Testis (tissue), 5 donors: ENCODE measurements at places on chromosomes 11 and 22. TPM values are rescaled to one million over a fixed set of nuclear protein-coding genes. Genes with fewer than 3 reads are reported as not detected.

- no peaks in the 10 kb centered on the region for H3K27me3 ChIP-seq
- H3K27ac ChIP-seq, result no peak overlapping the region
- no peaks in the 10 kb centered on the region for H3K4me1 ChIP-seq
- peak; percentile 69 for DNase-seq
These were observed 7.2 kb upstream of the FLRT1 start for GRCh38 chr11:64028398-64029115.

DNA sequence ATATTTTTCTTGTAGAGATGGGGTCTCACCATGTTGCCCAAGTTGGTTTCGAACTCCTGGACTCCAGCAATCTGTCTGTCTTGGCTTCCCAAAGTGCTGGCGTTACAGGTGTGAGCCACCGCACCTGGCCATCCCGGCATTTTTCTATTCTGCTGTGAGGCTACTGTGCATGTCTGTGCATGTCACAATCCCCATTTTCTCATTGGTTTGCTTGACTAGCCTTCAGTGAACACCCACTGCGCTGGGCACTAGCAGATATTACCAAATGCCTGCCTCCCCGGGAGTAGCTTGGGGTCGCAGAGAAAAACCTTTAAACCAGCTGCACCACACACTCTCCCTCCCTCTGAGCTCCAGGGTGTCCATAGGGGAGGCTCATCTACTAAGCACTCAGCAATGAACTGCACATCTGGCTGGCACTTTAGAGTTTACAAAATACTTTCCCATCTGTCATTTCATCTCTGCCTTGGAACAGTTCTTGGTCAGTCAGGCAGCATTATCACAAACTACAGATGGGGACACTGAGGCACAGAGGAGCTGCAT, 4.9 kb downstream of the CSNK1E start:
- H3K36me3 ChIP-seq, result no peaks in the 10 kb centered on the region
- no peak overlapping the region for H3K4me3 ChIP-seq
- no peaks in the 10 kb centered on the region for H3K27me3 ChIP-seq
- no peak overlapping the region for H3K27ac ChIP-seq
- no peak for DNase-seq

The PRR33 gene
- total RNA-seq, result not detected

- peak; percentile 87 for DNase-seq
- no peak overlapping the region for H3K27ac ChIP-seq
- H3K4me3 ChIP-seq, result no peak overlapping the region
- no peaks in the 10 kb centered on the region for H3K27me3 ChIP-seq
- H3K4me1 ChIP-seq, result no peaks in the 10 kb centered on the region
These were observed 10.6 kb downstream of the SLC6A5 start for GRCh38 chr11:20609727-20610707.

DNA sequence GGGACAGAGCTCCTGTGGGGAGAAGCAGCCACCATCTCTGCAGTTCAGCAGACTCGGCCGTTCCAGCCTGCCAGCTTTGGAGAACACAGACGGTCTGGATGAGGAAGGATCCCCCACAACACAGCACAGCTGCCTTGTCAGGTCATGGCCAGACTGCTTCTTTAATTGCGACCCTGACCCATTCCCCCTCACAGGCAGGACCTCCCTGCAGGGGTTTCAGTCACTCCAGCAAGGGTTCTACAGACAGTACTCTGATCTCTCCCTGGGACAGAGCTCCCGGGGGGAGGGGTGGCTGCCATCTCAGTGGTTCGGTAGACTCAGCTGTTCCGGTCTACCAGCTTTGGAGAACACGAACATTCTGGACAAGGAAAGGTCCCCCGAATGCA, 173.5 kb downstream of the TTC28 start:
- DNase-seq, result no peak
- no peak overlapping the region for H3K27ac ChIP-seq
- H3K4me1 ChIP-seq, result no peaks in the 10 kb centered on the region
- no peaks in the 10 kb centered on the region for H3K36me3 ChIP-seq

GRCh38 chr11:70872955-70873735, 379.2 kb downstream of the SHANK2 start:
- H3K36me3 ChIP-seq, result no peaks in the 10 kb centered on the region
- no peak overlapping the region for H3K27ac ChIP-seq
- H3K4me1 ChIP-seq, result no peaks in the 10 kb centered on the region

DNA sequence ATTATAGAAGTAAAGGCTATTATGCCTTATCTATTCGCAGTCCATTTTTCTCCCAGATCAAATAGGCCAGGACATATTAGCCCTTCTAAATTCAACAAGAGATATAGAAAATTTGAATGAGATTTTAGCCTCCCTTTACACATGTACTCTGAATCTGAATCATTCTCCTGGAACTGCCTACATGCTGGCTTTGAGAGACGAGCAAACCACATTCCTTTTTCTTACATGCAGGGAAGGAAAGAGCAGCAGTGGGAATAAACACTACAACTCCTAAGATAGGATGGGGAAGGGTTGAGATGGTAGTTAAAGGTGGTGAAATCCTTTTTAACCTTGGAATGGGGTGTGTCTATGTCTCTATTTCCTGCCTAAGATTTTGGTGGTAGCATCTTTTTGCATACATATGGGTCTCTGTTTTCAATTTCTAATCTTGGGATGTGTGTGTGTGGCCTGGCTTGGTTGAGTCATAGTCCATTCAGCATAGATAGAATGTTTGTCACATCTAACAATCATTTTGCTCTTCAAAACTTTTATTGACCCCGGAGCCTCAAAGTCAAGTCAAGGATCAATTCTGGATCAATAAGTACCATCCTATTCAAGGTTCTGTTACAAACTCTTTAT, 11.1 kb upstream of the OOSP2 start:
- no peaks in the 10 kb centered on the region for H3K4me1 ChIP-seq
- DNase-seq, result no peak
- H3K36me3 ChIP-seq, result no peaks in the 10 kb centered on the region
- no peak overlapping the region for H3K27ac ChIP-seq

The PATE4 gene
- not detected for total RNA-seq

DNA sequence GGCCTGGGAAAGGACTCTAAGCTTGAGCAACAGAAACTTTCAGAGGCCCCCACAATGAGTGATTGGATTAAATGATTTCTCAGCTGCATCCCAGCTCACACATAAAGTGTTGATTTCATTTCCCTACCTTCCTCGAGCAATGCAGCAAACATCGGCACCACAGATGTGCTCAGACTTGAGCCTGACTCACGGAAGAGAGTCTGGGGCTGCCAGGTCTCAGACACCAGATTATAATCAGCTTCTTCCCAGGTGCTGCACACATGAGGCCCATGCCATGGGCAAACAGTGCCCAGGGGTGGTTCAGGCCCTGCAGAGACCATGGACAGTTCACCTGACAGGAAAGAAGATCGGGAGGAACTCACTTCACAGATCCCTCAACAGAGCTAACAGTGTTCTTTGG, 226.6 kb upstream of the TENM4 start:
- H3K27ac ChIP-seq, result no peak overlapping the region
- H3K4me1 ChIP-seq, result no peaks in the 10 kb centered on the region
- H3K27me3 ChIP-seq, result no peaks in the 10 kb centered on the region
- no peak for DNase-seq
- H3K4me3 ChIP-seq, result no peak overlapping the region

GRCh38 chr22:45587638-45588505, 83.8 kb upstream of the ATXN10 start:
- no peak overlapping the region for H3K27ac ChIP-seq
- no peaks in the 10 kb centered on the region for H3K36me3 ChIP-seq

The EPS8L2 gene
- total RNA-seq, result 29.1 TPM

GRCh38 chr11:6646071-6646470, 9.5 kb downstream of the DCHS1 start:
- no peak overlapping the region for H3K4me3 ChIP-seq
- no peak overlapping the region for H3K27ac ChIP-seq
- H3K36me3 ChIP-seq, result no peaks in the 10 kb centered on the region
- no peaks in the 10 kb centered on the region for H3K4me1 ChIP-seq
- no peak for DNase-seq
- H3K27me3 ChIP-seq, result no peaks in the 10 kb centered on the region

- no peaks in the 10 kb centered on the region for H3K27me3 ChIP-seq
- no peaks in the 10 kb centered on the region for H3K4me1 ChIP-seq
- H3K4me3 ChIP-seq, result no peak overlapping the region
- no peak overlapping the region for H3K27ac ChIP-seq
- DNase-seq, result no peak
- no peaks in the 10 kb centered on the region for H3K36me3 ChIP-seq
These were observed 311.6 kb upstream of the PITPNB start for GRCh38 chr22:28230671-28231070.

GRCh38 chr11:114256176-114256966, 39.8 kb upstream of the NNMT start:
- H3K4me3 ChIP-seq, result no peak overlapping the region
- H3K27ac ChIP-seq, result peak overlapping the region; percentile 75

DNA sequence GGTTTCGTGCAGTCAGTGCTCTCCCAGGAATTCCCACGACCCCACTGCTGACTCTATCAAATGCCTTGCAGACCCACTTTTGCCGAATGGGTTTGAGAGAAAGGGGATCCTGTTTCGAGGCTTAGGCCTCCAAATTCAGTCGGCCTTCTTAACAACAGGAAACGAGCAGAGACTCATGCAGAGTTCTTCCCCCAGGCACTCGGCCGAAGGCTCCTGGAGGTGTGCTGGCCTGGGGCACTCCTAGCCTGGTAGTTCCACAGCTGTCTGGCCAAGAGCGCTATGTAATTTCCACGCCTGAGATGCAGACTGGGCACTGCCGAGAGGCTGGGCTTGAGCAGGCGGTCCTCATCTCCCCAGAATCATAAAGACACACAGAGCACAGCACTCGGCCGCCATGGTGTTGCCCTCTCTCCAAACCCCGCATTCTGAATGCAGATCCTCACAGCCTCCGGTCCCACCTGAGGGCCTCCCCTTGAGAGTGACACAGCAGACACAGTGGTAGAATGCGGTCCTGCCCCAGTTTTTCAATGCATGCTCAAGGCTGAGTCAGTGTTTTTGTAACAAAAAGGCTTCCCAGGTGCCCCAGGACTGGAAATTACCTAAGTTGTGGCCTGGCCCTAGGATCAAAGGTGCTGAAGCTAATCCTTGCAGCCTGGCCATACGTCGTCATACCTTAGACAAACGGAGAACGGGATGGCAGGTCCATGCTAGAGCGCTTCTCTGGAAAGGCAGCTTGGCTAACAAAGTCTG, 30.2 kb upstream of the BID start:
- no peaks in the 10 kb centered on the region for H3K4me1 ChIP-seq
- H3K27me3 ChIP-seq, result no peaks in the 10 kb centered on the region
- no peak overlapping the region for H3K4me3 ChIP-seq
- no peak overlapping the region for H3K27ac ChIP-seq

The CAPN5 gene
- total RNA-seq, result 116 TPM

DNA sequence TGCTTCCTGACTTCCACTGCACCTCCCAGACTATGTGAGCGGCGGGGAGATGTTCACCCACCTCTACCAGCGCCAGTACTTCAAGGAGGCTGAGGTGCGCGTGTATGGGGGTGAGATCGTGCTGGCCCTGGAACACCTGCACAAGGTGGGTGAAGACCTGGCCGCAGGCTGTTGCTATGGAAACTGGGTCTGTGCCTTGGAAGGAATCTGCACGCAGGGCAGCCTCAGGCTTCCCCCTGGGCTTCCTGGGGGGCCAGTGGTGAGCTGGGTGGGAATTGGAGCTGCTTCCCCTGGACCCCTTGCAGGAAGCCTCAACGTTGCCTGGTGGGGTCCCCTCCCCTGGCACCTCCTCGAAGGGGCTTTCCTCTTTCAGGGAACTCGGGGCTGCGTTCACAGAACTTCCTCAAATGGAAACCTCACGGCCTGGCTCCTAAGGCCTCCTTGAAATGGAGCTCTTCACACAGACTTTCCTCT, 1.5 kb downstream of the RPS6KA4 start:
- peaks cover 26% of the 10 kb centered on the region for H3K4me1 ChIP-seq
- H3K27me3 ChIP-seq, result no peaks in the 10 kb centered on the region
- no peak overlapping the region for H3K4me3 ChIP-seq
- no peak overlapping the region for H3K27ac ChIP-seq

DNA sequence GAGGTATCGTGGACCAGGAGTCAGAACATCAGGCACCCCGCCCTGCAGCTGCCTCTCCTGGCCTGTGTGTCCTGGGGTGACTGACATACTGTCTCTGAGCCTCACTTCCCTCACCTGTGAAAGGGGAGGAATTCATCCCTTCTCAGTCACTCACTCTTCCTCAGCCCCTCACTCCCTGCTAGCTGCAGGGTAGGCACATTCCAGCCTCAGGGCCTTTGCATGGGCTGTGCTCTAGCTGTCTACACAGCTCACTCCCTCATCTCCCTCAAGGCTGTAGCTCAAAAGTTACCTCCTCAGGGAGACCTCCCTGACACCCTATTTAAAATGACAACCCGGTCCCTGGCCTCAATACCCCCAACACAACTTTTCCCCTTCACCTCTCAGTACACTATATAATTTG, 2.5 kb downstream of the TP53I11 start:
- H3K4me1 ChIP-seq, result no peaks in the 10 kb centered on the region
- no peak overlapping the region for H3K27ac ChIP-seq
- H3K36me3 ChIP-seq, result no peaks in the 10 kb centered on the region
- DNase-seq, result no peak

DNA sequence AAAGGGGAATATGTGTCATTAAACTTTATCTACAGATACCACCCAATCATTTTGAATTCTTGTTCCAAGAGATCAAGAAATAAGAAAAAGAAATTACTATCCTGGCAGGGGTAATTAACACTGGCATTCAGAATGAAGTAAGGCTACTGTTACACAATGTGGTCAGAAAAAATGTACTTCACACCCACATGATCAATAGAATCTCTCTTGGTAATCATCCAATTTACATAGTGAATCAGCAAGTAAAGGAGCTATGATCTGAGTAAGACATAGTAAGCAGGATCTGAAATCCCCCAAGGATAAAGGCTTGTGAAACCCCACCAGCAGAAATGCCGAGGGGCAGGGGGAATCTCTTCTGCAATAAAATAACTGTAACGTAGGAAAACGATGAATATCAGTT, 466.5 kb downstream of the FAM181B start:
- no peaks in the 10 kb centered on the region for H3K27me3 ChIP-seq
- H3K36me3 ChIP-seq, result no peaks in the 10 kb centered on the region
- no peaks in the 10 kb centered on the region for H3K4me1 ChIP-seq
- no peak overlapping the region for H3K27ac ChIP-seq
- no peak overlapping the region for H3K4me3 ChIP-seq

The POU2AF3 gene
- 9.0 TPM for total RNA-seq

DNA sequence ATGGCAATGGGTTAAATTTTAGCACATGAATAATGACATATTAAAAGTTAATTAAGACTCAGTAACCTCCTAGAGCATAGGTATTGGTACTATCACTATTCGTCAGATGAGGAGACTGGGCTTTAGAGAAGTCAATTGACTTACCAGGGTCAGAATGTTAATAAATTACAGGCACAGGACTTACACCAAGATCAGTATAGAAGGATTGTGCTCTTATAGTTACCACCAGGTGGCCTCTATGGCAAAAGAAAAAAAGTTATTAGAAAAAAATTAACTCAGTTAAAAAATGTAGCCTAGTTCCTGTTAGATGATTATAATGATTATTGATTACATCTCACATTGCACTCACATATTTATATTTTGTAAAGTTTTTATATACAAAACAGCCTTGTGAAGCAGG, 1163.7 kb downstream of the FAM181B start:
- DNase-seq, result no peak
- H3K4me3 ChIP-seq, result no peak overlapping the region
- no peaks in the 10 kb centered on the region for H3K27me3 ChIP-seq
